ENCODE measurements at places on chromosomes 5 and 9. TPM values are rescaled to one million over a fixed set of nuclear protein-coding genes. Genes with fewer than 3 reads are reported as not detected.

DNA sequence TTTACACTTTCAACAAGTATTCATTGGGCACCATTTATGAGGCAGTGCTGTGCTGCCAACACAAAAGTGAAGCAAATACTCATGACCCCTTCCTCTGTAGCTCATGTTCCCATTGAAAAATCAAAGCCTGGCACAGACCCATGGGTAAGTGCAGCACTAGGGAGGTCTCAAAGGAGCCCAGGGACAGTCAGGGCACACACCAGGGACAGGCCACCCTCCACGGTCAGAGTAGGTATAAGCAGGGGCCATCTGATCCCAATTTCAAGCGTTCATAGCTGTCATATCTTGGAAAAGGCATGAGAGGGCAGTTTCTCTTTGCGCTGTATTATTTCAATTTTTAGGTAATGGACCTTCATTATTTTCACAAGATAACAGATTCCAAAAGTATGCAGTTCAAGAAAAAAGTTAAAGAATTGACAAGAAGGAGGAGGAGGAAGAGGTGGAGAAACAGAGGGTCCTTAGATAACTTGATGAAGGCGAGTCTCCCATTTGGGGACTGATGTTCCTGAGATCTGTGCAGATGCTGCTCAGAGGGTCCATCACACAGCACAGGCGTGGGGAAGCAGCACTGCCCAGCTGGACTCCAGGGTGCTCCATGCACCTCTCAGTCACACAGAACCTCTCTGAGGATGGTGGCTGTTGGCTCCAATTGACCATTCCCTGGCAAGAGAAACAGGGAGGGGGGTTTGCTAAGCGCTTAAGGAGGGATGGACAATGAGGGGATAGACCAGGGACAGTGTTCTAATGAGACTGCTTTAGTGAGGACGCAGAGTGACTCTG lies 7.5 kb downstream of the CTSL start:
- DNase-seq, result no peak

- DNase-seq, result no peak
Measured at GRCh38 chr9:87776481-87777379, 50.8 kb downstream of the CTSL start.

GRCh38 chr9:16726029-16726428 lies 144.4 kb downstream of the BNC2 start:
- DNase-seq, result no peak

GRCh38 chr9:115267790-115268189 lies 149.8 kb upstream of the TNC start:
- DNase-seq, result no peak

DNA sequence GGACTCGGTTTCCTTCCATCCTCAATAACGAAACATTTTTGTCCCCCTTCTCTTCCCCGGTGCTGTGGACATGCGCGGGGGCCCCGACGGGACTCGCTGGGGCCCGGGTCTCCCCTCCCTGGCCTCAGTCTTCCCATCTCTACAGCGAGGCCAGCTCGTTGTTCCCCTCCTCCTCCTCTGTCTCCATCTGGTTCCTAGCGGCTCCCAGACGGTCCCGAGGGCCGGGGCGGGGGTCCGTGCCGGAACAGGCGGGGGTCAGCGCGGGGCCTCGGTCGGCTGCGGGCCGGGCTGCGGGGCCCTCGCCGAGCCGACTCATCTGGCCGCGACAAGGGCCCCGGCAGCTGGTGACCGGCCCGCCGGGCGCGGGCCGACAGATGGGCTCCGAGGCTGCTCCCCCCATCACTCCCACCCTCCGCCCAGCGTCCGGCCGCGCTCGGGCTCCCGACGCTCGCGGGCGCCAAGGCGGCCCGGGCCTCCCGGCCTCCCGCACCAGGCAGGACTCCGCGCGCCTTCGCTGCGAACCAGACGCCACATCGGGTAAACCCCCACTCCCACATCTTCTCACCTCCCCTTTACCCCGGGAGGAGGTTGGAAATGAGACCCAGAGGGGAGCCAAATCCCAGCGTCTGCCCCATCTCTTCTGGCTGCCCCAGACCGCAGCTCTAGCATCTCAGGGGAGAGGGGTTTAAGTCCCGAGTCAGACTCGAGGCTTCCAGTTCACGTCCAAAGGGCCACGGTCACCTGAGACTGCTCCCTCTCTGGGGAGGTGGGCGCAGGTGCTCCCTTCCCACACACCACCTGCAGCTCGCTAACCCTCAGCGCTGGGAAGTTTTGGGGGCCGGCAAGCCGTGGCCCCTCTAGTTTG lies 8.1 kb downstream of the BARHL1 start:
- no peak for DNase-seq

- no peak for DNase-seq
Measured at GRCh38 chr5:96812851-96813250, 5.1 kb upstream of the ERAP1 start.

DNA sequence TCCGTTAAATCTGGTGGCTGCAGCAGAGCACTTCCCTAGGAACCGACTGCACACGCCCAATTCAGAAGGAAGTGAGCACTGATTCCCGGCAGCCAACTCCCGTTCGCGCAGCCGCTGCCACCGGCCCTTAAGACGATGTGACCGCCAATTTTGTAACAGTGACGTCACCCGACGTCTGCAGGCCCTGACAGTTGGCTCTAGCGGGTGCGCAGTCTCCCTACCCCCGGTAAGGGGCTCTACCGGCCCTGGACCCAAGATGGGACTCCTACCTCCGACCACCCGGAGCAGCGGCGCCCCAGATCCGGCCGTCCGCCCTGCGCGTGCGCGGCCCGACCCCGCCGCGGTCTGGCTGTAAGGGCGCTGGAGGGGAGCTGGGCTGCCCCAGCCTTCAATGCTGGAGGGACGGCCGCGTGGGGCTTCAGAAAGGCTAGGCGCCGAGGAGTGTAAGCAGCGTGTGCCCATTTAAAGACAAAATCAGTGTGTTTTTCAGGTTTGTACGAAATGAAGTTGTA lies 19.1 kb downstream of the DNAJA1 start:
- DNase-seq, result peak; percentile 75

- peak; percentile 84 for DNase-seq
Measured at GRCh38 chr5:138352722-138353559, 456 bp downstream of the KDM3B start.

- DNase-seq, result no peak
Measured at GRCh38 chr5:71013575-71013974, 11.6 kb downstream of the NAIP start.

GRCh38 chr9:125241000-125241862 lies at the start of gene HSPA5:
Gene HSPA5 (minus strand): TSS chr9:125241343. CDS start chr9:125241126, 217 bp downstream.
- peak; percentile 99 for DNase-seq

DNA sequence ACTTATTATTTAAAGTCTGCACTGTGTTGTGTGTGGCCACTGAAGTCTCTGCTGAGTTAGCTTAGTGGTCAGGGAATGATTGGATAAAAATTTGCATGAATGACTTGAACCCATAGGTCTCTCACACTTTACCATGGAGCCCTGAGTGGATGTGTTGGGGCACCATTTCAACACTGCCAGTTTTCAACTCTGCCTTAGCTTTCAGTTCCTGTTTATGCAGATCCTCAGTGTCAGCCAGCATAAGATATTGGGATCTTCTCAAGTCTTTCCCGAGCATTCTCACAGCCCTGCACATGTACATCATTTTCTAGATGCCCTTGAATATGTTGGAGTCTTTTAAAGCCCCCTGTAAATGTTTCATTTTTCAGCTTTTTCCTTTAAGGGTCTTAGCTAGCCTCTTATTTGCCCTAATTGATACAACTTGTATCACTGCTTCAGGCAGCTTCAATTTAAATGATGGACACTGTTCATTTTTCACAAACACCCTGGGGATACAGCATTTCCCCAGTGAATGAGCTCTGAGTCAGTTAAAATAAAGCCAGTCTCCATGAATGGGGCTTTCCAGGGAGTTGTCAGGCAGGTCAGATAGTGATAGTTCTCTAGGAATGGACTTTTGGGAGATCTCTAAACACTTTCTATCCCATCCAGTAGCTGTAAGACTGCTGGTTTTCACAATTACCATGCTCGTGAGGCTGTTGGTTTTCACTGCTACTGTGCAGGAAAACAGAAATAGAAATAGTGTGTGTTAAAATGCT lies 211.9 kb upstream of the PAPPA start:
- DNase-seq, result no peak

DNA sequence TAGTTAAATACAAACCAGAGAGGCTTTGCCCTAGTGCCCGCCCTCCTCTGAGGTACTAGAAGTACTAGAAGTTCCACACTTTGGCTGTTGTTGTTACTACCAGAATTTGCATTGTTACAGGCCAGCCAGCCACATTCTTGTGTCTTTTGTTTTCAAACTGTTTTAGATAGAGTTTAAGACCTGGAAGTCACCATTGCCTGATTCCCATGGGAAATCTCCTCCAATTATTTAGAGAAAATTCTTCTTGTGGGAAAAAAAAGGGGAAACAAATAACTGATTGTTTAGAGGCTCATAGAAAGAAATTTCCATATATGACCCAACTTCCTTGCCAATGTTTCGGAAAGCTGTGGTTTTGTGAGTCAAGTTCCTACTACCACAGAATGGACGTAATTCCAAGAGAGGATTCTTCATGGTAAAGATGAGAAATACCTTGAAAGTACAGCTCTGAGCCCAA lies 252.2 kb downstream of the GOLPH3 start:
- DNase-seq, result no peak

DNA sequence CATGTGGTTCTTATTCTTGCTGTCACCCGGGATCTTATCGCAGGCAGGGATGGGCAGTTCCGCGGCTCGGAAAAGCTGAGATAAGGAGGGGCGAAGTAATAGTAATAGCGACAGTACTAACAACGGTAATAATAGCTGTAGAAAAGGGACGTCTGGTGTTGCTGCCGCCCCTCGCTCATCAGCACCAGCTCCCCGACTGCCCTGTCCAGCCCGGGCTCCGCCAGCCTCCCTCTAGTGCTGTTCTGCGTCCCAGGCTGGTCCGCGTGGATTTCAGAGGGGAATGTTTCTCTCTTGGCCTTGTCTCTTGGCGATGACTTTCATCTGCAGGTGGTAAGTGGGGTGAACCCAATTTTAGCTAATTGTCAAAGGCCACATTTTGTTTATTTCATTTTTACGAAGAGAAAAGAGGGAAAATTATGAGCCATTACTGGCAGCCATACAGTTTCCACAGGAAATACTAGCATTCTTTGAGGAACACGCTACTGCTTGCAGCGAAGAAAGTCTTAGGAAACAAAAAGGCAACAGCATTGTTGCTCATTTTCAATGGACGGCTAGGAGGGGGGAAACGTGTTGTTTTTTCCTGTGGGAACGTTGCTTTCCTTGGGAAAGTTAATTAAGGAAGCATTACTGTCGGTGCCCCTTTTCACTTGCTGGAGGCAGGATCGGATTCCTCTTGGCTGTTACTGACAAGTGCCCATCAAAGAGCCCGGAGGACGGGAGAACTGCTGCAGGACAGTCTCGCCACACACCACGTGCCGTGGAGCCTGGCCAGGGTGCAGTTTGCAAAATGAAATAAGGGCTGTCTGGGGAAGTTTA lies 762 bp downstream of the SNCAIP start:
- no peak for DNase-seq

DNA sequence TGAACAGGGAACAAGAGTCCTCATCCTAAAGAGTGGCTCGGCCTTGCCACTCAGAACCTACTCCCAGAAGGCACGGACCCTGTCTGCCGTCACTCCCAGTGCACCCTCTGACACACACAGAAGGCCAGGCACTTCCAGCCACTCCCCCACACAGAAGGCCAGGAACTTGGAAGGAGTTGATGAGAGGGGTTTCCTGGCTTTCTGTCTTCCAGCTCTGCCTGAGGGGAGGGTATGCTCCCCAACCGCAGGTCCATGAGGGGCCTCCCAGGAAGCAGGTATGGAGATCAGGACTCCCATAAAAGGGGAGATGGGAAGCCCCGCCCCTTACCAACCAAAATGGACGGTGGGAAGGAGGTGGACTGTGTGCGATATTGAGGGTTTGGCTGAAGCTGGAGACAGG lies 247.6 kb upstream of the IRX4 start:
- no peak for DNase-seq

- no peak for DNase-seq
Measured at GRCh38 chr5:106393276-106393675, 1277.5 kb downstream of the EFNA5 start.

DNA sequence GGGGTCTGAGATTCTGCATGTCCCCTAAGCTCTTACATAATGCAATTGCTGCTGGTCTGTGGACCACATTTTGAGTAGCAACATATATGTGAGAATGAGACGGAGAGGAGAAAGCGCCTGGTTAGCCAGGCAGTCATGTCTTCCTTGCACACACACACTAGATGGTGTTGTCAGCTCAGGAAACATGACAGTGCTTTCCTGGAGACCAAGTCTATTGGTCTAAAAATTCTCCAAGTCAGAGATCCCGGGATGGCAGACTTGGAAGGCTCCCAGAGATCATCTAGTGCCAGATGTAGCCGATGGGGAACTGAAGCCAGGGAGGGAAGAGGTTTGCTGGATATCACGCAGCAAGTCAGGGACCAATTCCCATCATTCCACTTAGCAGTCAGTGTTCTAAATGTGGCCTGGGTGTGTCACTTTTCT lies 53.4 kb downstream of the GALNT12 start:
- no peak for DNase-seq

DNA sequence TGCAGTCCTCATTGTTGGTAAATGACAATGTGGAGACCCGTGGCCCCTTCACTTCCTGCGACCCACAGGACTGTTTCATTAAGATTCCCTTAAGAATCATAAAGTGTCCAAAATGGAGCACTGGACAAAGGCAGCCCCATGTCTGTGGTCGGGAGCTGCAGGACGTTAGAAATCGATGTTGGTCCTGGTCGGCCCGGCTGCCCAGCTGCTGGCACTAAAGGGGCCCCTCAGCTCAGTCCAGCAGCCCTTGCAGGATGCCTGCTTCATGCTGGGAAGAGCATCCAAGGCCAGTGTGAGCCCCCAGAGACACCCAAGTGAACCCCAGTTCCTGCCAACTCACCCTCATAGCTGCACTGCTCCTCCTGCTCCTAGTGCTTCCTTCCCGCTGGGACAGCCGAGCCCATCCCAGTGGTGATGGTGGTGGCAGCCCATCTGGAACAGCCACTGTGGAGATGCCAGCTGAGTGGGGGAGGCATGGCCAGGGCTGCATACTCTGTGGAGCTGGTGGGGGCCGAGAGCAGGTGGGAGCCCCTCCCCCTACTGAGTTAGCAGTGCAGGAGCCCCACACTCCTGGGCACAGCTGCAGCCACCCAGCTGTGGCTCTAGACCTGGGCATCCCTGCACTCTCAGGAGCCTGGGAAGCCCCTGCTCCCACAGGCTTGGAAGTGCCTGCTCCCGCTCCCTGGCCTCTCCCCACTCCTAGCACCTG lies 168.0 kb upstream of the IRX2 start:
- DNase-seq, result no peak

Gene DOLK
- 10.1 TPM for total RNA-seq

Gene PCDHA2
- not detected for total RNA-seq

Gene C9orf153
- total RNA-seq, result 0.38 TPM

Gene BTNL8
- total RNA-seq, result 0.12 TPM

Gene HACD4
- total RNA-seq, result 5.2 TPM

Gene WDR5
- total RNA-seq, result 65.6 TPM

Gene PDCD1LG2
- total RNA-seq, result not detected

Gene SLC4A9
- total RNA-seq, result not detected

Gene IRX4
- total RNA-seq, result not detected

Gene C8G
- not detected for total RNA-seq

Gene CCNO
- total RNA-seq, result not detected

All from activated naive CD8-positive, alpha-beta T cell treated with anti-CD3 and anti-CD28 coated beads for 36 hours (primary cell).